Activated T-helper 1 cell treated with anti-CD3 and anti-CD28 coated beads, Interleukin-12 subunit alpha, Interleukin-12 subunit beta, Interleukin-2, Interleukin-4 antibody, amounts not matched to agents 30 ng/mL and 10 ng/mL and 1 ng/mL, durations not matched to agents 14 hours and 24 hours and 36 hours (primary cell): ENCODE measurements at places on chromosomes 4 and X.

- DNase-seq, result no peak
Observed at GRCh38 chrX:23662853-23663252, 4.4 kb upstream of the PRDX4 start.

GRCh38 chr4:133146574-133147241, 2.4 kb upstream of the PCDH10 start:
- DNase-seq, result no peak

DNA sequence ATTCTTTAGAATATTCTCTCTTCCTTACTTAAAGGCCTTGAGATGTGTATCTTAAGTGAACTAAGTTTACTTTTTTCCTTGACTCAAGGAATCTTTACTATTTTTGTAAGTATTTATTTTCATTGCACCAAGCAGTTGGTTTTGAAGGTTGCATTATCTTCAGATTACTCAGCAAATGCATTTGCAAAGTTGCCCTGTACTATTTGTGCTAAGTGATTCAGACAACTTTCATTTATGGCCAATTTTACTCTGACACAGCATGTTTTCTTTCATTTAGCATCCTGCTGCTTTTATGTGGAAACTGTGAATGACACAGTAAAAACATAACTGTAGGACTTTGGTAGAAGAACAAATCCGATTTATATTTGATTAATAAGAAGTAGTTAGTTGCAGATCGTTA, 191.0 kb downstream of the CCSER1 start:
- DNase-seq, result no peak

- DNase-seq, result no peak
Observed at GRCh38 chr4:83251447-83251830, 33.2 kb downstream of the COQ2 start.

DNA sequence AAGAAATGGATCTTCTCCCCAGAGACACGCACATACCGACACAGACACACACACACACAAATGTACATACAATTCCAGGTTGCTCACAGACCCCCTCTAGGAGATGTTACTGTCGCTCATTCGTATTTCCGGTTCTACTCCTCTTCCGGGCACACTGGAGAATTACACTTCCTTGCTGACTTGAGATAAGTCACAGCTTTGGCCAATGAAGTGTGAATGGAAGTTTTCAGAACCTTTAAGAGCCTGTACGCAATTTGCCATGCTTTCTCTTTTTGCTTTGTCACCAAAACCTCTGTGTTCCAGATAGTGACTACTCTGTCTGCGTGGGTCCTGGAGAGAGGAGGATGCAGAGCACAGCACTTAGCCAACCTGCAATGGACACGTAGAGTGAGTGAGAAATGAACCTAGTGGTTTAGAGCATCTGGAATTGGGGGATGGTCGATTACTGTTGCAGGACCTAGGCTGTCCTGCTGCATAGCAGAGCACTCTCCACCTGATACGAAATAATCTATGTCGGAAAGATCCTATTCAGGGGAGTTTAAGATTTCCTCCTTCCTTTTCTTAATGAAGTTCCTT, 239.5 kb upstream of the TET2 start:
- DNase-seq, result no peak

GRCh38 chr4:169870507-169870906, 112.8 kb upstream of the HPF1 start:
- DNase-seq, result no peak

- DNase-seq, result no peak
Observed at GRCh38 chrX:53188763-53189162, 36.2 kb downstream of the KDM5C start.

DNA sequence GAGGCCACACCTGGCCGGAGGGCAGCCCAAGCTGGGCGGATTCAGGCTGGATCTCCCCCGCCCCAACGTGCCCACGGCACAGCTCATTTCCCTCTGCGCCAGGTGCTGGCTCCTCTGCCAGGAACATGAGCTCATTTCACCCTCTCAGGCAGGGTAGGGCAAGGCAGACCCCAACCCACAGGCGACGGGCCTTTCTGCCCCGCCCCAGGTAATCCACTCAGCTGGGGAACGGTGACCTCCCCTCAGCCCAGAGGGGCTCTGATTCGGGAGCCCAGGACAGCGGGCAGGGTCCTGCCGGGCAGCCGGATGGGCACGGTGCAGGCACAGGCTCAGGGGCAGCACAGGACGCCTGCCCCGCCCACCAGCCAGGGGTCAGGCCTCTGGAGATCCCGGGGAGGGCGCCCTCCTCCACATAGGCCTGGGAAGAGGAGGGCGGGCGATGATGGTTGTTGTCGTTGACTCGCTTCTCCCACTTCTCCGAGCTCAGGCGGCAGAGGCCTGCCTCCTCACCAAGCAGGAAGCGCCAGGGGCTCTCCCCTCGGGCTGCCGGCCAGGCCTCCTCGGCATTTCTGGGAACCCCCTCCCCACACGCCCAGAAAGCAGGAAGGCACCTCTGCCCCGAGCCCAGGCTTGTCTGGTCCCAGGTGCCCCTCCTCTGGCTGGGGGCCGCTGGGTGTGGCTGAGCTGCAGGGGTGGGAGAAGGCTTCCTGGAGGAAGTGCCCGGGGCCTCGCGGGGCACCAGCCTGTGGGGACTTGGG, 31.1 kb downstream of the TACC3 start:
- peak; percentile 46 for DNase-seq

DNA sequence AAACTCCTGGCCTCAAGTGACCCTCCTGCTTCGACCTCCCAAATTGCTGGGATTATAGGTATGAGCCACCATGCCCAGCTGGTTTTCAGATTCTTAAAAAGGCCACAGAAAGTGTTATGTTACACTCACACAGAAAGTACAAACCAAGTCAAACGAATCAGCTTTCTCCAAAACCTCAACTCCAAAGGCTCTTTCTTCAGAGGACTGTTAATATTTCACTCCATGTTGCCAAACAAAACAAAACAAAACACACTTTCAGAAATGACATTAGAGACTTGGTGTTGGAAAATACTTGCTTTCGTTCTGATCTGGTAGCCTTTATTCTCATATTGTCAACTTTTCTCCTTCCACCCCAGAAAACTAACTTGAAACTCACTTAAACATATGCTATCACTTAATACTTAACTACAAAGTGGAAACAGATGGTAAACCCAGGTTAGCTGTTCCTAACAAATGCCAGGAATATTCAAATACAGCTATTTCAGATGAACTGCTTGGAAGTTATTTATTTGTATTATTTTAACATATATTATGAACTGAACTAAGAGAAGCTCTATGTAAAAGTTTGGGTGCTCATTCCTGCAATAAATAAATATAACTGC, 34.7 kb downstream of the RLIM start:
- no peak for DNase-seq

- no peak for DNase-seq
Observed at GRCh38 chr4:19689511-19689910, 562.2 kb upstream of the SLIT2 start.

GRCh38 chrX:105701310-105702052, 120.9 kb upstream of the NRK start:
- no peak for DNase-seq

GRCh38 chrX:96906741-96907140, 23.0 kb downstream of the RPA4 start:
- DNase-seq, result no peak

DNA sequence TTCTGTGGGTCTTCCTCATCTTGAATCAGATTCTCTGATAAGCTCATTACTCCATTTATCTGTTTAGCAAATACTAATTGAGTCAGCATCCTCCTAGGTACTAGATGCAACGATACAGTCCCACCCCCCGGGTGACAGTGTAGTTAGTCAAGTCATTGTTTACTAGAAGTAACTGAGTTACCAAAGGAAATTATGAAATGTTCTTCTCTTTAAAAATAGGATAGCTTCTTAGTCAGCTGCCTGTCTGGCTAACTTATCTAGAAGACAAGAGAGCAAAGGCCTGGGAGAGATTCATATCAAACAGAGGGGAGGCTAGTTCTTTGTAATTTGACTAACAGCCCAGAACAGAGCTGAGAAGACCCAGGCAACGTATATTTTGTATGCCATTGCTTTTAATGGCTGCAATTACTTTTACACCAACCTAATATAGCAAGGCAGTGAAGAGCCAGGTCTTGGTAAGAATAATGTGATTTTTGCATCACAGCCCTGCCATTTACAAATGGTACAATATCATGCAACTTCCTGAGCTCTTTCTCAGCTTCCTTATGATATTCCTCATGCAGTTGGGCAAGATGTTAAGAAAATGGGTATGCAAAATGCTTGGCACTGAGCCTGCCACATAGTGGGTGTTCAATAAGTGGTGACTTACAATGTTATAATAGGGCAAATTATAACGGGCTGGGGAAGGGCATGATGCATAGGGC, 149.9 kb downstream of the CHIC2 start:
- DNase-seq, result no peak

DNA sequence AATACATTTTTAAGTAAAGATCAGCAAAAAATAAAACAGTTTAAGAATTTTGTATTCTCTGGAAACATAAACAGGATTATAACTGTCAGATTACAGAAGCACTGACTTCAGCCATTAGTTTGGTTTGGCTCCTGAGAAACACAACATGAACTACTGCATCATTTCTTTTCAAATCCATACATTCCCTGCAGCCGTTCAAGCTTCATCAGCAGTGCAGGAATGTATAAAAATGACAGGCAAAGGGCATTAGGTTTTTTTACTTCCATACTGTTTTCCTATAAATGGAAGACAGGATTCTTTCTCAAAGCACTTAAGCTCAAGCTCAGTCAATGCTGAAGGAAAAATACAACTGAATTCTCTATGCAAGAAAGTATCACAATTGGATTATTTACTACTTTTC, 4.2 kb upstream of the MAB21L2 start:
- no peak for DNase-seq

GRCh38 chr4:112060212-112060611, 85.0 kb upstream of the FAM241A start:
- no peak for DNase-seq

DNA sequence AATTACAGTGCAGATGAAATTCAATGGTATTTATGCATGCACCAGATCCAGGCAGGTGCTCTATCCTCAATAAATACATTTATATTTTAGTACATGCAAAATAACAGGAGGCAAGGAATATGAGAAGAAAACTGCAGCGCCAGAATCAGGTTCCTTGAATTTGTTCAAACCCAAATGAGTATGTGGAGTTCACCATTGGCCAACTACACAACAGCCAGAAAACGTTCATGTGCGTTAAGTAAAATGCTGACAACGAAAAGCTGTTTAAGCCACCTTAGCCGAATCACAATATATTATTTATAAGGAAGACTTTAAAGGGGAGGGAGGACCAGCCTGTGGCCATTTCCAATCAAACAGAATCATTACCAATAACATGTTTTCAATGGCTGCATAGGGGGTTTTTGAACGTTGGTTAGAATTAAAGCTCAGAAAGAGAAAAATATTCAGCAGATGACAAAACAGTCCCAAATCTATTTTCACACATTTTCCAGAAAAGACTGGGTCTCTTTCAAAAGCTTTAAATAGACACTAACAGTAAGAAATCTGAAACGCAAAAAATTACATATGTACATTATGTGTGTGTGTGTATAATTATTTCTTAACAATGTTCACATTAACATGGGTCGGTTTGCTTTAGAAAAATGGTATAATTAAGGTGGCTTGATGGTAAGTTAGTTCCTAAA, 171.9 kb downstream of the LDB2 start:
- no peak for DNase-seq

GRCh38 chr4:75229806-75230570, 284.2 kb downstream of the RCHY1 start:
- no peak for DNase-seq

DNA sequence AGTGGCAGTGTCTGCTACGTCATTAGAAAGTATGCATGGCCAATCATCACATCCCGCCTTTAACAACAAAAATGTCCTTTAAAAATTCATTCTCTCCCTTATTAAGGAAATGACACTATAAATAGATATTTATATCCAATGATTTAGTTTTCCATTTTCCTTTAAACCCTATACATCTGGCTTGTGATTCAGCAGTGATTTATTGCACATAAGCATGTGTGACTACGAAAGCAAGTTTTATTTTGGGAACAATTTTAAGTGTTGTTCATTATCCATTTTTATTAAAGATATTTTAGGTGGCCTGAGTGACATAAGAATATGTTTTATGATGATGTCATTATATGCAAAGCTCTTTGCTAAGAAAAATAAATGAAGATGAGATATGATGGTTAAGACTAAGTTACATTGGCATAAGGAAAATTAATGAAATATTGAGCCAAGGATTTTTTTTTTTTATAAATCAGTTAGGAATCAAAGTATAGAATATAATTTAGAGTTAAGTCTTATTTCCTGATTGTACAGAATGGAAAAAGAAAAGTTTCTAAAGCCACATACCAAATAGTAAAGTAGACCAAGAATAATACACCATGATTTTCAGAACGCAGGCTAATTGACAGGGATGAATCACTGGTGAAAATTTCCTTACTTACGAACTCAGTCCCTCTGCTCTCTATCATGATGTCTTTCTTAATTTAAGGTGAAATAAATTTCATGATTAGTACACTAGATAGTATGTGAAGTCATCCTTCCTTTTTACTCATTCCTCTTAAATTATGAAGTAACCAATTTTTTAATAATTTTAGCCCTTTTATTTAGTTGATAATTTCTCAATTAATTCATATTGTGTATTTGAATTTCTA, 822.4 kb downstream of the FAT4 start:
- no peak for DNase-seq

DNA sequence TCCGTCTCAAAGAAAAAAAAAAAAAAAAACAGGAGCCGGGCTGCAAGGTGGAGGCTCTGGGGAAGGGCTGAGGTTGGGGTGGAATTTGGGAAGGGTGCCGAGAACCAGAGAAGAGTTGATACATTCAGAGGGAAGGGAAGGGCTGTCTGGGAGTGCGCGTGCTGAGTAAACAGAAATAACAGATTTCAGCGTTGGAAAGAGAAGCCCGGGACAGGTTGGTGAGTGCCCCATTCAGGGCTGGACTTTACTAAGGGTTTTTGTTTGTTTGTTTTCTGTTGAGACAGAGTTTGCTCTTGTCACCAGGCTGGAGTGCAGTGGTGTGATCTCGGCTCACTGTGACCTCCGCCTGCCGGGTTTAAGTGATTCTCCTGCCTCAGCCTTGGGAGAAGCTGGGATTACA, 1.7 kb upstream of the IL3RA start:
- DNase-seq, result no peak

DNA sequence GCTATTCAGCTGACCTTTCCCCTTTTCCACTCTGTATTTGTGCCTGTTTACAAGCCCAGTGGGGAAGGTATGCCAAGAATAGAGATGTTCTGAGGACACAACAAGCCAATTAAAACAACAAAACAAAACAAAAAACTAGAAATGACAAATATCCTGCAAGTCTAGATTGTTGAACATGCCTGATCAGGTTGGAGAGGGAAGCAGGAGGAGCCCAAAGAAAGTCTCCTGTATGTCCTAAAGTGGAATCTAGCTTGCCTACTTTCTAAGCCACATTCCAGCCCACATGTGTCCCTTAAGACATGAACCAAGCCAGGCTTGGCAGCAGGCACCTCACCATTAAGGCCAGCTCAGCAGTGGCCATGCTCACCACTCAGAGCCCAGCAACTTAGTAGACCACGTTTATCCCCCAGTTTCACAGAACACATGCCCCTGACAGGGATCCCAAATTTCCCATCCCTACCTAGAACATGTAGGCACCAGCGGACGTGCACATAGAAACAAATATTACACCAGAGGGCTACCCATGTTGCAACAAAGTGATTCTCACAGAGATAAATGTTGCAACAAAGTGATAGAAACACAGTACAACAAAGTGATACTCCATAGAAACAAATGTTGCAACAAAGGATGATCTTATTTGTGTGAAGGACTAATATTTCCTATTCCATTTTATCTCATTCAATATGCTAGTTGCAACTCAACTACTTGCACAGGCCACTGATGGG, 48.3 kb downstream of the CD99L2 start:
- no peak for DNase-seq
